ENCODE measurements at places on chromosomes 3 and 15.

DNA sequence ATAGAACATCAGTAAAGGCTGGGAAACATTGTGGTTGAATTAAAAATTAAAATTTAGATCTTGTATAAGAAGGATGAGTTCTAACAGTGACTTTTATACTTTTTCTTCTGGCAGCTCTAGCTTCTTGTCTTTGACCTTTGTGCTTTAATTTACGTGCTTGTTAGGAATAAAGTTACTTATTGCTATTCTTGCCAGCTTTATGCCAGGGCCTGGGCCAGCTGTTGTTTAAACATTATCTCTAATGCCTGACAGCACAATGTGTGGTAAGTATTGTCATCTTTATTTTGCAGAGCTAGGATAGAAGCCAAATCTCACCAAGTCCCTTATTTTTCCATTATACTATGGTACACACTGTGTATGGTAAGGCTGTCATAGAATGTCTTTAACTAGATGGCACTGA, 766.7 kb upstream of the GOLIM4 start:
- no peak for DNase-seq

- no peak for DNase-seq
Measured at GRCh38 chr3:179482857-179483256, 31.6 kb upstream of the GNB4 start.

DNA sequence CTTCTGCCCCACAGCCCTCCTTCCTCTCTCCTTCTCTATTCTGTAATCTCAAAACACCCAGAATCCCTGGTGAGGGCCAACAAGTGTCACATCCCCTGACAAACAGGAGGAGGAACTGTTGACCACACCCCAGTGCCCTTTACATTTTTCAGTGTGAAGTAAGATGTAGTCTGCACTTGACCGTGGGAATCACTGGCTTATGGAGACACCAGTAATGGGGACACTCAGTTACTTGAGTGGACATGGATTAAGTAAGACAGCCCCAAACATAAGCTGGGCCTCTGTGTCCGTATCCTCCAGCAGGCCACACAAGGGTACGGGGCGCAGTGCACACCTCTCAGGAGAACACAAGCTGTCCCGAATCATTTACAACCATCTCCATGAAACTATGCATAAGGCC, 28.4 kb upstream of the LIMD1 start:
- DNase-seq: no peak

- DNase-seq: no peak
Measured at GRCh38 chr3:12670365-12671119, 6.6 kb upstream of the RAF1 start.

DNA sequence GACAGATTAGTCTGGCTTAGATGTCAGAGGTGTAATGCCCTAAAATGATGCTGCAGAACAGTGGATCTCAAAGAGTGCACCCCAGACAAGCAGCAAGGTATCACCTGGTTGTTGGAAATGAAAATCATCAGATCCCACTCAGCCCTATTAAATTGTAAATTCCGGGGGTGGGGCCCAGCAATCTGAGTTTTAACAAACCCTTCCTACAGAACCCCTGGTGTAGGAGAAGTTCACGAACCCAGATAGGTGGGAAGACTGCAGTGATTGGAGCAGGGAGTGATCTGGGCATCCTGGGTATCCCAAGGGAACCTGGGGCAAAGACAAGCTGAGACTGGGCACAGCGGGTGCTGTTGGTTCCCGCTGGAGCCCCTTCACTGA, 24.3 kb upstream of the THRB start:
- no peak for DNase-seq

Measured in T1000 (cell line).